ENCODE measurements at places on chromosomes 1 and 21.

GRCh38 chr1:156157506-156157905 lies 4.1 kb downstream of the SEMA4A start:
- no peak for DNase-seq

DNA sequence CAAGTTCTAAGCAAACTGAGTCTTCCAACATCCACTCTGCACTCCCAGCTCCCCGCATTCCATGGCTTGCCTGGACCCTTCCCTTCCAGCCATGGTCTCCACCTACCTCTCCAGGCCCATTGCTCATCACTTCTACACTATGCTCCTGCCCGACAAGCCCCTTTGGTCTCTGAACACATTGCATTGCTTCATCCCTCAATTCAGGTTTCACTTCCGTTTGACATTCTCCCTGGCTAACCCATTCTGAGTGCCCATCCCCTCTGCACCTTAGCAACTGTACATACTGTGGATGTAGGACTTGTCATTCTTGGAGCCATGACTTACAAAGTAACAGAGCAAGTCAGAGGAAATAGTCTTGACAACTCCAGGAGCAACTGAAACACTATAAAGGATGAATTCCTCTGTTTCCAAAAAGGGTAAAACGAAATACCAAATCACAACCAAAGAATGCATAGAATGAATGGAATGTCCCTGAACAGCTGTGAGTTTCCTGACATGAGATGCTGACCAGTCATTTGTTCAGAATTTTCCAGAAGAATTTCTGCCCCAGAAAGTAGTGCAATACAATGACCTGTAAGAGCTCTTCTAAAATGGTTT lies 66.7 kb downstream of the KCNJ6 start:
- DNase-seq = peak; percentile 85

DNA sequence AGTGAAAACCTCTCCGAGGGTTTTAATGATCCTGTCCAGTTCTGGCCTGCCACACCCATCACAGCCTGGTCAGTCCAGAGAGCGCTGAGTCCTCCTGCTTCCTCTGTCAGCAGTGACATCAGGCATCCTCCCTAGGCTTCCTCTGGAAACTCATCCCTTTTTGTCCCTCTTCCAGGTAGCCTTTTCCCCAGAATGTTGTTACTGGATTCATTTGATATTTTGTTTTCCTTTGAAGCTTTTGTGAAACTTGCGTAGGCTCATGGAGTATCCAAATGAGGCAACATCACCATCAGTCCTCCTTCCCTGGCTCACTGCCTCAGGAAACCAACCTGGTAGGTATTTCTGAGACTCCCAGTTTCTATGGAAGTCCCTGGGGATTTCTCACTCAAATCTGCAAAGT lies 27.0 kb upstream of the IGSF3 start:
- no peak for DNase-seq

DNA sequence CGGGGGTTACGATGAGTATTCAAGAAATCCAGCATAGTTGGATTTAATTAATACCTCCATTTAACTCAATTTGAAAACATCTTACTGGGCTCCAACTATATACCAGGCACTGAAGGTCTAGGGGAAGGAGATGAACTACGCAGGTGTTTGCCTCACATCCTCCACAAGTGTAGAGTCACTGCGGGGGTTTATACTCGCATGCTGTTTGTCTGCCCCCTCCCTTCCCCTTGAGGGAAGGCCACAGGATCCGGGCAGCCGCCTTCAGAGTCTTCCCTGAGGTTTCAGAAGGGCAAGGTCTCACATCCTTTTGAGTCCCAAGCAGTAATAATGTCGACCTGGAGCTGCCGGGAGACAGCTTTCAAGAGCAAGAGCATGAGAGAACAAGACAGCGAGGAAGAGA lies 142.4 kb upstream of the GALNT2 start:
- DNase-seq = no peak

GRCh38 chr1:236753516-236753915 lies 41.6 kb upstream of the MTR start:
- peak; percentile 18 for DNase-seq

Data from AG08395 (cell line).